ENCODE measurements at places on chromosomes 2 and 18.

DNA sequence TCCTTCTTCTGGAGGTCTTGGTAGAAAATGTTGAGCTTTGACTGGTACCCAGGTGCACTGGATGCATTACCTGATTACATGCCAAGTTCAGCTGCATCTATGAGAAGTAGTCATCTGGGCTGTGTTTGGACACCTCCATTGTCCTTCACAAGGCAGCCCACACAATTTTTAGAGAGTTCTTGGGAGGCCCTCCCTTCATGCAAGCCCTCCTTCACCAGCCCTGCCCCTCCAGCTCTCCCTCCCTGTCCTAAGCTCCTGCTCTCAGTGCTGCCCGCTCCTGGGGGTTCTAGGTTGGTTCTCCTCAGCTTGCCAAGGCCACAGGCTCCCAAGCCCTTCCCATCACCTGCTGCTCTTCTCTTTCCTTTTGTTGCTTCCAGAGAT lies 148.7 kb downstream of the DYSF start:
- no peak for DNase-seq

DNA sequence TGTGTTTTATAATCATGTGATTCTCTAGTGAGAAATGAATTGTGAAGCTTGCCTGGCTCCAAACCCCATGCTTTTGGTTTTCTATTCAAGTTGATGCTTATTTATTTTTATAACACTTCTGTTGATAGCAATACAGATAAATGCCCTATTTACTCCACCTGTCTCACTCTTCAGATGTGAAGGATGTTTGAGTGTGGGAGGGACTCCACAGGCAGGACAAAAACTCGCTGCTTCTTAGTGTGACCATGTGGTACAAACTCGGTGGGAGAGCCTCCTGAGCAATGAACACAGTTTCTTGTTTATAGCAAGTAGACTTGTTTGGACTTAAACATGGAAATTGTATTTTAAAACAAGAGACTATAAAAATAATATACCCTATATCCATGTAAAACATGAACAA lies 219.7 kb downstream of the GULP1 start:
- DNase-seq: no peak

DNA sequence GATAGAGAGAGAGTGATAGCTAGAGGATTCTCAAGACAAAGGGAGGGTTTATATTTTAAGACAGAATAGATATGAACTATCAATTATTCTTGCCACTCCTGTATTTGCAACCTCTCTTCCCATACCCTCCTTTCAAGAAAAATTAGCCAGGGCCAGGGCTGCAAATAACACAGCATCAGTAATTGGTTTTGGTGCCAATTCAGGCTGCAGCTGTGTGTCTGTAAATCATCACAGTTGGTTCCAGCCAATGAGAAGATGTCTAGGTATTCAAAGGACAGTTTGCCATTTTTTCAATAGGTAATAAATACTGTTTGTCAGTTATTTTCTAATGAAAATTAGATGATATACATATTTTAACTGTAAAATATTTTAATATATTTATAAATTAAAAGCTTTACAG lies 73.5 kb downstream of the WDPCP start:
- DNase-seq: no peak

GRCh38 chr2:120869730-120870466 lies 134.2 kb downstream of the GLI2 start:
- no peak for DNase-seq

- no peak for DNase-seq
Observed at GRCh38 chr2:31386648-31387047, 27.9 kb downstream of the XDH start.
